Glutamatergic neuron (in vitro differentiated cells): ENCODE measurements at places on chromosomes 6 and 20.

GRCh38 chr20:1437235-1437904 is 29.3 kb downstream of the NSFL1C start:
- DNase-seq: peak; percentile 83

DNA sequence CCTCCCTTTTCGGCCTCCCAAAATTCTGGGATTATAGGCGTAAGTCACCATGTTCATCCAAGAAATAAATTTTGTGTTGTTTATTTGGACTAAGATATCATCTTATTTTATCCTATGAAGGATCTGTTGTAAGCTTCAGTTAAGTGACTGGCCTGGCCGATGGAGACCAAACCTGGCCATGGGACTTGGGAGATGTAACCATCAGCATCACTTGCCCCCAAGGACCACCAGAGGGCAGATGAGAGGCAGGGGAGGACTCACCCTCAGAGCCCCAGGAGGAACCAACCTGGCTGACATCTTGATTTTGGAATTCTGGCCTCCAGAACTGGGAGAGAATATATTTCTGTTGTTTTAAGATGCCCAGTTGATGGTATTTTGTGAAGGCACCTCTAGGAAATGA is 266.7 kb downstream of the CDH26 start:
- peak; percentile 57 for DNase-seq

GRCh38 chr20:37254114-37254878 is 7.3 kb downstream of the GHRH start:
- no peak for DNase-seq

DNA sequence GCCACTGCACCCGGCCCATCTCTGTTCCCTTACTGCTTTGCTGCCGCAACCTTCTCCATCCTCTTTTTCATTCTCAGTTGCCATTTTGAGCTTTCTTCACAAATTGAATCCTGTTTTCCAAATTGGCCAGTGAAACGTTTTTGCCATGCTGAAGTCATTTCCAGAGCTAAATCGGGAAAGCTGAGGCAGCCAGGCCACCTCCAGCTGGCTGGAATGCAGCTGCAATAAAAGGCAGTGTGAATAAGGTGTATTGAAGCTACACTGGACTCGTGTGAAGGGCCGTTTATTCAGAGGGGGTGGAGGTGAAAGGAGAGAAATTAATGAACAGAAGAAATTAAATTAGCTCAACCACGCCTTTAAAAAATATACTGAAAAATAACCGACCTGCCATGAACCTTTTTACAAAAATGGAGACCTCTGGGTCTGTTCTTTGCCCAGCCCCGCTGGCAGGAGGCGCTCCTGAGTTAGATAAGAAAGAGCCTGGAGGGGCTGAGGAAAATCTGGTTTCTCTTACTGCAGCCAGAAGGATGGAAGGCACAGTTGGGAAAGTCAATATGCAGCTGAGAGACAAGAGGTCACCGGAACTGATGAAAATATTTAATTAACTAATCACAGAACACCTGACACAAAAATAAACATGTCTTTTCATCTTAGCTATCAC is 283.9 kb downstream of the FOXC1 start:
- DNase-seq: peak; percentile 65

DNA sequence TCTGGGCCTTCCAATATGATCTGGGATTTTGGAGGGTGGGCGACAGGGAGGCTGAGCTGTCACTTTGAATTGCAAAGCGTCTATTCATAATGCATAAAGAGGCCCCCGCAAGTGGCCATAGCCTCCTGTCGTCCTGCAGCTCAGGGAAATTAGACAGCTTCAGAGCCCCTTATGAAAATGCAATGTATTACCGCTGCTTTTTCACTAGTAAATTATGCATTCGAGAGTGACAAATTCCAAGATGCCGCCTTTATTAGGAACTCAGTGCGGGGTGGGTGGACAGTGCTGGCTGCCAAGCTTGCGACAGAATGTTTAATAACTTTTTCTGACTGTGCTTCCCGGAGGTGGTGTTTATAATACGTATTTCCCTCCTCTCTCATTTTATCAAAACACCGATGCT is 168.5 kb downstream of the DHX35 start:
- no peak for DNase-seq
